Stimulated activated CD4-positive, alpha-beta T cell treated with anti-CD3 and anti-CD28 coated beads, Interleukin-15, amount 100 ng/mL, for 1 hour (primary cell): ENCODE measurements at places on chromosomes 6 and 20.

GRCh38 chr6:33433544-33434191 is 13.8 kb downstream of the SYNGAP1 start:
- no peak for DNase-seq

GRCh38 chr6:169619650-169620049 is 82.2 kb downstream of the WDR27 start:
- no peak for DNase-seq

- DNase-seq = peak; percentile 49
Observed at GRCh38 chr6:34055223-34055933, 90.5 kb downstream of the GRM4 start.

- no peak for DNase-seq
Observed at GRCh38 chr6:102075539-102075938, 682.0 kb downstream of the GRIK2 start.

DNA sequence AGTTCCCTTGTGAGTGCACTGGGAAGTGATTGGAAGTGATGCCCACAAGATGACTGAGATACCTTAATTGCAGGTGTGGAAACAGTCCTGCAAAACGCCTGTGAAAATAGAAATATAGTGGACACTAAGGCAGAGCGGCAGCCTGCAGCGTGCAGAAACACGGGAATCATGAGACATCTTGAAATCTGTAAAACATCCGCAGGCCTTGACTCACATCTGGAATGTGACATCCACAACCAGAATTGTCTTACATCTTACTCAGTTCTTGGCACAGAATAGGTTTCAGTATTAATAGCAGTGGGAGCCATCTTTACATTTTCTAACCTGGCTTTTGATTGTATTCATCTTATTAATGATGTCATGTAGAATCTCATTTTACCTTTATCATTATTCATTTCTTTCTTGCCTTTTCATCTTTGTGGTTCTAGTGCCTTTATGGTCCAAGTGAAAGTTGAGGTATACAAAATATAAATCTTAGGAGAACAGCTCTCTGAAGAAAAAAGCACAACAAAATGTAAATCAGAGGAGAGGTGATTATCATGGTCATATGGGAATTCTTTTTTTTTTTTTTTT is 44.6 kb downstream of the CDYL start:
- DNase-seq = no peak

- DNase-seq = no peak
Observed at GRCh38 chr20:58235010-58235409, 6.6 kb upstream of the ANKRD60 start.

DNA sequence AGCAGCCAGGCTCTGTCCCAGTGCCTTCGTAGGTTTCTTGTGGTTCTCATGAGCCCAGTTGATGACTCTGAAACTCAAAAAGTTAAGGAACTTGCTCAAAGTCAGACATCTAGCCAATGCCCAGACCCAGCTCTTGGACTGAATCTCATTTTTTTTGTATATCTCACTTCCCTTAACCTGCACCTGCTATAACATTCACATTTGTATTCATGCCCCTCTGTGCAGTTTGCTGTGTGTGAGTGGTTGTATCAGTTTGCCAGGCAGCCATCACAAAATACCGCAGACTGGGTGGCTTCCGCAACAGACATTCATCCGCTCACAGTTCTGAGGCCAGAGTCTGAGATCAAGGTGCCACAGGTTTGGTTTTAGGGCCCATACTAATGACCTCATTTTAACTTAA is 49.9 kb downstream of the IPCEF1 start:
- DNase-seq = no peak

DNA sequence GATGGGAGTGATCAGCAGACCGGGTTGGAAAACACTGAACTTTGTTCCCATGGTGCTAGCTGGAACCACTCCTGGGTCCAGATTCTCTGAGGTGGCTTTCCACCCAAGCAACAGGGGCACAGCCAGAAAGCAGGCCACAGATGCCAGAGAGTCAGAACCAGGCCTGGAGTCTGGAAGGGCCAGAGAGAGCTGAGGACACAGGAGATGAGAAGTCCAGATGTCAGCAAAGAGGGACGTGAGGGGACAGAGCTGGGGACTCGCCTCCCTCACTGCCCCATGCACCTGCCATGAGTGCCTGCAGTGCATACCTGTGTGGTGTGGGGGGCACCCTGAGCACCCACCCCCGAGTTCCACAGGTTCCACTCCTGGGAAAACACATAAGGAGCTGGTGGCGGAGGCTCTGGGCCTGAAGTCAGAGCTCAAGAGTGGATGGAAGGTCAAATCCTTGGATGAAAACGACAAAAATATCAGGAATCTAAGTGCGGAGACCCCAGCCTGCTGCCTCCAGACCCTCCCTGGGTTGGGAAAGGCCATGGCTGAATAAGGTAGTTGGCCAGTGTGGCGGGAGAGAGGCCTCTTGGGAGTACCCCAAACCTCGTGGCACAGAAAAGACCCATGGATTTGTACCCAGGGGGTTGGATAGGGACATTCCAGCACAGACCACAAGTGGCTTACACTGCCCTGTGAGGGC is 224.2 kb downstream of the SYNDIG1 start:
- no peak for DNase-seq

DNA sequence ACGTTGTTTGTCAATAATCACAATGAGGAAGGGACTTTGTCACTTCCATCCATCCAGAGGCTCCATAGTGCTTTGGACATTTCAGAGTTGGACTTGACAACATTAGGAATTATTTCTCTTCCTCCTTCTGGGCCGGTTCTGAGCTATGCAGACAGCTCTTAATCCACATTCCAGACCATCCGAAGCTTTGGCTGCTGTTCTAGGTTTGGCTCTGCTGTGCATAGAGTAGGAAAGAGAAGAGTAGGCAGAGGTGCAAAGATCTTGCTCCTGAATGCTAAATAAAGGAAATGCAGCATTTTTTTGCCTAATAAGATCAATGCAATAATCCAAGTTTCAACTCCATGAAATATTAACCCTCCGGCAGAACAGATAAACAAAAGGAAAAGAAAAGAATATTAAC is 251.8 kb upstream of the PRND start:
- DNase-seq = no peak

GRCh38 chr20:19025430-19026120 is 186.9 kb upstream of the SLC24A3 start:
- DNase-seq = no peak

GRCh38 chr6:23316131-23316530 is 746.8 kb downstream of the HDGFL1 start:
- no peak for DNase-seq

DNA sequence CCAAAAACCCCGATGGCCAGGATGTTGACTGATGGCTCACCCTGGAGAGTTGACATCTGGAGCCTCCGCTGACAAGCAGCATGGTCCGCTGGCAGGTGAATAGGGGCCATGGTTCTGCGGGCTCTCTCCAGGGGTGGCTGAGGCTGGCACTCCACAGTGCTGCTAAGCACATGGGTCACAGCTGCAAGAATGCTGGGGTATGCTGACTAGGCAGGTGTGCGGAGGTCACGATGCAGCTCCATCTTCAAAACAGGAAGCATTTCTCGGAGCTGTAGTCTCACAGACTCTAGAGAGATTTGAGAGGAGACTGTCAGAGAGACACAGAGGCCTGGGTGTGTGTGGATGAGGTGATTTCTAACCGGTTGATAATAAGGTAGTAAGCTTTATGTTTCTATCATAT is 341.6 kb downstream of the NRN1 start:
- peak; percentile 4 for DNase-seq

- DNase-seq = no peak
Observed at GRCh38 chr6:83844170-83844569, 9.0 kb upstream of the RIPPLY2 start.

DNA sequence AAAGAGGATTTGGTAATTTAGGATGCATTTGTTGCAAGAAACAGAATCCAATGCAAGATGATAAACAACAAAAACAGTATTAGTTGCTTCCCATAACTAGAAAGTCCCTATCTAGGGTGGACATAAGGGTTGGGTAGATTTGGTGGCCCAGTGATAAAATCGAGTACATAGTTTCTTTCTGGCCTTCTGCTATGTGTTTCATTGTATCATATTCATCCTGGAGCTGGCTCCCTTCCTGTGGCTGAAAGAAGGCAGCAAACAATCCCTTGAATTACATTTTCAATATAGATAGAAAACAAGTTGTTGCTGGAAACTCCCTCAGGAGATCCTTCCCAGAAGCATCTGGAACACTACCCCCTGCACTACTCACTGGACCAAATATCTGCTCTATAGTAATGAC is 135.1 kb downstream of the ID4 start:
- DNase-seq = no peak

- peak; percentile 40 for DNase-seq
Observed at GRCh38 chr6:106097411-106098231, 11.5 kb downstream of the PRDM1 start.

DNA sequence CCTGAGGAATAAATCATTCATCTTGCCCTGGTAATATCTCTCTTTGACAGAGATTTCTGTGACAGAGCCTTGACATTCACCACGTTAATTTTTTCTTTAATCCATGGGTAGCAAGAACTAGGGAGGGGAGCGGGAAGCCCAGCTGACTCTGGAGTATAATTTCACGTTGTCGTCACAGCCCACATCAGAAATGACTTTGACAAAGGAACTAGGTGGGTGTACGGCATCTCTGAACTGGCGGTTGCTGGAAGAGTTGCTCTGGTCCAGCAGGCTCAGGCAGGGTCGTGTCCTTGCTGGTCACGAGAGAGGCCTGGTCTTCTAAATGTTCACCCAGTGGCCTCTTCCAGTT is 397.1 kb upstream of the CNR1 start:
- no peak for DNase-seq

DNA sequence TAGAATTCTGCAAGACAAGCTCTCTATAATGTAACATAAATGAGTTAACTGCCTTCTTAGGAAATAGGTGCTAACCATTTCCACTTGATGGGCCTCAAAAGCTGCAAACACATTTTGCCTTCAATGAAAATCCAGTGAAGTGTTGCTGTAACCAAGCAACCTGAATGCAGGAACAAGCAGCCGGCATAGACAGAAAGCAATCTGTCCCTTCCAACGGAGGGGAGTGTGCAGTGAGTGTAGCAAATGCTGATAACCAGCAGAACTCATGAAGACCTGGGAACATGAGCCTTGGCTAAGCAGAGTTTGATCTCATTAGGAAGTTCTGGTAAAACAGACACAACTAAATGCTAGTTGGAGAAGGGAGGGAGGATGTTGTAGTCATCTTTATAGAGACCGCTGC is 697.8 kb downstream of the KIF16B start:
- DNase-seq = no peak

DNA sequence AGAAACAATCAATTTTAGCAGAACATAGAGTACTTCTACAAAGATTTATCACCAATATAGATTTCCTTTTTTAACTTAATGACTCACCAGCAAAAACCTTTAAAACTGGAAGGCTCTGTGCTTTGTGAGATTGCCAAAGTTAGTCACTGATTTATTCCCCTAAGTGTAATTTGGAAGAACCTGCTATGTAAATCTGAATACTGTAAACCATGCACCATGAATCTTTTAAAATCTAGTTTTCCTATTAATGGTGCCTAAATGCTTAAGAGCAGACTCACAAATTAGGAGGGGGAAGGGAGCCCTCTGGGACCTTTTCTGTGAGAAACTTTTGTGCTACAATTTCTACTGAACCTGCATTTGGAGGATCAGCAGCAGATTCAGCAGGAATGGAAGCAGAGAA is 57.8 kb upstream of the PNRC1 start:
- DNase-seq = no peak

DNA sequence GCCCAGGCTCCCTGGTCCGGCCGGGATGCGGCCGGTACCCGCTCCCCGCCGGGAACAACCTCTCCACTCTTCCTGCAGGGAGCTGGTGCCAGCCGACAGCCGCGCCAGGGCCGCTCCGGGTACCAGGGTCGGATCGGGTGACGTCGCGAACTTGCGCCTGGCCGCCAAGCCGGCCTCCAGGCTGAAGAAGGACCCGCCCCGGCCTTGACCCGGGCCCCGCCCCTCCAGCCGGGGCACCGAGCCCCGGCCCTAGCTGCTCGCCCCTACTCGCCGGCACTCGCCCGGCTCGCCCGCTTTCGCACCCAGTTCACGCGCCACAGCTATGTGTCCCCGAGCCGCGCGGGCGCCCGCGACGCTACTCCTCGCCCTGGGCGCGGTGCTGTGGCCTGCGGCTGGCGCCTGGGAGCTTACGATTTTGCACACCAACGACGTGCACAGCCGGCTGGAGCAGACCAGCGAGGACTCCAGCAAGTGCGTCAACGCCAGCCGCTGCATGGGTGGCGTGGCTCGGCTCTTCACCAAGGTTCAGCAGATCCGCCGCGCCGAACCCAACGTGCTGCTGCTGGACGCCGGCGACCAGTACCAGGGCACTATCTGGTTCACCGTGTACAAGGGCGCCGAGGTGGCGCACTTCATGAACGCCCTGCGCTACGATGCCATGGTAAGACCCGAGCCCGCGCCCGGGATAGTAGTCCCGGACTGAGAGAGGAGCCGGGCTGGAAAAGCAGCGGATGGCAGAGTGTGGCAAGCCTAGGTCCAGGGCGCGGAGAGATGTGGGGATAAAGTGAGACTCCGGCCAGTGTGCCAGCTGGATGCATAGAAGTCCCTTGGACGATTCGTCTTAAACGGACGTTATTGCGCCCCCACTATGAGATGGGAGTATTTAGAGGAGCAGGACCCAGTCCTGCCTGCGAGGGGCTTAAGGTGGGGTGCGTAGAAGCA is at the start of gene NT5E:
Gene NT5E, plus strand, starts transcription at position 266 of the 942 bp plus-strand sequence. Its CDS starts 57 bp downstream, at position 323.
- no peak for DNase-seq

DNA sequence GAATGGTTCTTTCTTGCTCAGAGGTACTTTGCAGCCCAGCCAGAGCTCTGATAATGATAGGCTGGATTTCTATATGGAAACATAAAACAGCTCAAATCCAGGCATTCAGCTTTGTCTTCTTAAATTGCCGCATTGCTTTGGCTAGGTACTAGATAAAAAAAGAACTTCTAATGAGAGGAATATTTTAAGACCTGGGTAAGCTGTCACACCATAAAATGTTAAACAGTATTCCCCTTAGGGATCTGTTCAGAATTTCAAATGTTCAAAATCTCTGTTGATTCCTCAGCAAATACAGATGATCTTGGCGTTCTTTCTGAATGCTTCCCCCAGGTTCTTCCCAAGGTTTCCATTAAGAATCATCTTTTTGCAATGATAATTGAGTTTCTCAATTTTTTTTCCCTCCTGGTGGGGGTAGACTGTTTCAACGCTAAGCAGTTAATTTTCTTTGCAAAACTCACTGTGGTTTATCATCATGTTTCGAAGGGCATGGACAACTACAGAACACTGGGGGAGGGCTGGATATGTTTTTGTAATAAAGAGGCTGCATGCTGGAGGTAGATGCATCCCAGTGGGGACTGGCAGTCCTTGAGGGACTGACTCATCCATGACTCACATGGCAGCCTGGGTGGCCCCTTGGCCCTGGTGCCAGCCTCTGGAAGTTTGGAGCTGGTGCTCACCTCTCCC is 31.0 kb downstream of the TIAM2 start:
- DNase-seq = no peak

DNA sequence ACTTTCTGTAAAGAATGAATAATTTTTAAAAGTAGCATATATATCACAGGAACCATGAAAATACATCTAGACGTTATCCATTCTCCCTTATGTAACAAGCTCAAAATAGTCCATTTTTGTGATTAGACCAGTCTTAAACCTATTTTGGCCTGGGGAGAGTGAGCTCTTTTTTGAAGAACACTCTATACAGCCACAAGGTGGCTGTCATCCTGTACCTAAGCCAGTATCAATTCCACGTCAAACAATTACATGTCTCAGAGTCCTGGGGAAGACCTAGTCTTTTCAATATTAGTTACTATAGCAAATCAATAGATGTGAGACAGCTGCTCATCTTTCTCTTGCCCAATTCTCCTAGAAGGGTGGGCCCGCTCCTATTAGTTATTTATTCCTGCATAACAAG is 28.4 kb downstream of the FBXO5 start:
- DNase-seq = no peak
